Esophagus muscularis mucosa (tissue), 4 donors: ENCODE measurements at places on chromosomes 3 and 15. TPM values are rescaled to one million over a fixed set of nuclear protein-coding genes. Genes with fewer than 3 reads are reported as not detected.

DNA sequence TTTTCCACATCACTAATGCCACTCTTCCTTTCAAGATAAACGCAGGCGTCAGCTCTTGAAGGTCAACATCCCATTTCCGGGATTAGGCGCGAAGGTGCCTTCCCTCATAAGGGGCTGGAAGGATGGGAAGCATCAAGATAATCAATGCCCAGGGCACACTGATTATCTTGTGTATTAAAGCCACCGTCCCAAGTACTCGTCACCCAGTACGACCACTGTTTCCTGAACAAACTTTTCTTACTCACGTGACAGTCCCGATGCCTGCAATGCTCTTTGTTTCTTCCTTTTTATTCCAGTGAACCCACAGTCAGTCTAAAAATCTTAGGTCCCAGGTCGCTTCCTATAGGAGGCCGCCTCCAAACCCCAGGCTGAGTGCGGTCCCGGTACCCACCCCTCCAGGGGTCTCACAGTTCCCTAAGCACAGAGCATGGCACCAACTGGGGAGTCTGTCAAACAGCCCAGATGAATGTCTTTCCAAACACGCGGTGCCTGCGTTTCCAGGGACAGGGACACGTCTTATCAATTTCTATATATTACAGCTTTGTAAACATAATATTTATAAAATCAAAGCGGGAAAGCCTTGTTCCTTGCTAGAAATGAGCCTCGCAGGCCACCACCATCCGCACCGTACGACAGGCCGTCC lies 589 bp downstream of the ANAPC13 start:
- no peak for DNase-seq

GRCh38 chr3:161413855-161414210 lies 42.5 kb upstream of the SPTSSB start:
- no peak for DNase-seq

DNA sequence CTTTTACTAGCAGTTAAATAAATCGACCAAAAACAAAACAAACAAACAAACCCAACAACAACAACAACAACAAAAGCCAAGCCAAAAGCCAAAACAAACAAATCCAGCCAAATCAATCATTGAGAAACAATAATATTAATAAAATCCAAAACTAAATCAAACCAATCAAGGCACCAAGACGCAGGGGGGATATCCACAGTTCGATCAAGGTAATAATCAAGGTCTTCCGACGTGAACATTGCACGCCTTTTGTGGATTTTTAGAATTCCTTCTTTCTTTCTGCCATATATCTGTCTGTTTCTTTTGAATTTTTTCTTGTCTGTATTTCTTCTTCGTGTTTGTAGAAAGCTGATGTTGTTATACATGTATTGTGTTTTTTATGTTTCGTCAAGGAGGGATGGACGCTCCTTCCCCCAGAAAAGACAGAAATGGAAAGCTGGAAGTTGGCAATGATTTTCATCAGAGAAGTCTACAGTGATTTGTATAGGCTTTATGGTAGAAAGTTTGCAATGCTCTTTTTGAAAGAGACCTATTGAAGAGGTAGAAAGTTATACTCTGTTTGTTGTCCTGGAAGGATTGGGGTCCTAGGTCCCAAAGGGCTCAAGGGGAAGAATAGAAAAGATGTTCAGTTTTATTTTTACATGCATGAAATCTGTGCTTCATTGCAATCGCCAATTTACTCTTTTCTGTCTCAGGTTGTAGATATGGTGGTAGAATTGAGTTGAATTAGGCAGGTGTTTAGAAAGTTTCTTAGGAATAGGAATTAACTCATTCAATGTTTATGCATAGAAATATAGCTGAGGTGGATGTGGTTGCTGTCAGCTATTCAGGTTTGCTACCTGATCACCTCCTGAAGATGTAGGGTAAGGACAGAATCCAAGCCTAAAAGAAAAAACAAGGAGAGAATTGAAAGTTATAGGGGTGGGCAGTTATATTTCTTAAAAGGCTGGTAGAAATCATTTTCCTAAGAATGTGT lies 1.2 kb downstream of the ARPP21 start:
- no peak for DNase-seq

GRCh38 chr3:126730376-126730775 lies 26.3 kb downstream of the CHCHD6 start:
- DNase-seq, result no peak

DNA sequence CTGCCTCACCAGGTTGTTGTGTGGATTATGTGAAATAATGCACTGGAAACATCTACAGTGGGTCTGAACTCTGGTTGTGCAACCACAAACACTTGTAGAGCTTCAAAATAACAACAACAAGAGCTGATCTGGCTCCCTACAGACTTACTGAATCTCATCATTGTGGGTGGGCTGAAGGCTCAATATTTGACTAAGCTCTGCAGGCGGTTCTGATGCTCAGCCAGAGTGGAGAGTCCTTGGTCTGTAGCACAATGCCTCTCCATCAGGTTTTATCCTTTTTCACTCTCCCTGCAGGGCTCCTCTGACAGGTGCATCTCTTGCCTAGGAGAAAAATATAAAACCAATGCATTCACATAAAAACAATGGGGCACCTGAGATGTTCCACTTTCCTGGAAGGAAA lies 456.3 kb upstream of the ONECUT1 start:
- DNase-seq, result no peak

The GNL3 gene
- 28.7 TPM for total RNA-seq

The PLEKHO2 gene
- total RNA-seq, result 46.1 TPM
